T-helper 2 cell treated with Interferon-gamma antibody and Interleukin-4, amounts not matched to agents 100 ng/mL and 5 ng/mL, for 36 hours (primary cell): ENCODE measurements at places on chromosomes 11 and 22. TPM values are rescaled to one million over a fixed set of nuclear protein-coding genes. Genes with fewer than 3 reads are reported as not detected.

The RIMBP3C gene
- total RNA-seq, result 0.50 and 0.59 TPM in 2 replicates

The LARGE1 gene
- total RNA-seq, result 0.16 TPM in 1 of 2 replicates, not detected in the other

The E2F8 gene
- 41.9 and 42.6 TPM in 2 replicates for total RNA-seq

The CDHR5 gene
- total RNA-seq, result 0.07 TPM in 1 of 2 replicates, not detected in the other
